Activated CD4-positive, CD25-positive, alpha-beta regulatory T cell treated with anti-CD3 and anti-CD28 coated beads, Interleukin-2, amount 50 U/mL, for 72 hours (primary cell): ENCODE measurements at places on chromosomes 2 and 18.

DNA sequence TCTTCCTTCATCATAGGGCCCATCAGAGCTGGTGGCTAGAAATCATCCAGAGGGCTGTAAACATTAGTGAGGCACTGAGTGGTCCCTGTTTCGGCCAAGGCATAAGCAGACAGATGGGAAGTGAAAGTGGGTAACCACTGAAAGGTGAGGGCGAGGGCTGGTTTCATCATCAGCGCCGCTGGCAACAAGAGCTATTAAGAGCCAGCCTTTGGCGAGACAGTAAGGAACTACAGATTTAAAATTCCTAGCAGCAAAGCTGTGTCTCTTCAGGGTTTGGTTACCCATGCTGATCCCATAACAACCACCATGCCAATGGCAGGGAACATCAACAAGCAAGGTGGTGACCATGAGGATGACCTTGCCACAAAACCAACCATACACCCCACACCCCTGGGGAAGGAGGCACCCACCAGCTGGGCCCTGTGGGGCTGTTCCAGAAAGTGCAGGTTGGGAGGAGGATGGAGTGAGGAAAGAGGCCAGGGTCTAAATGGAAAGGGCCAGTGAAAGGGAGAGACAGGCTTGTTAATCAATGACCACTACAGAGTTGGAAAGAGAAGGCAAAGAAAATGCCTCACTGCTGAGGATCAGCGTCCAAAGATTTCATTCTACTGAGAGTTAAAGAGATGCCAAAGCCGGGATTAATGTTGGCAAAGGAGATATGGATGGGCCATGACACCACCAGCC is 9.0 kb upstream of the SLC20A1 start:
- no peak for DNase-seq

DNA sequence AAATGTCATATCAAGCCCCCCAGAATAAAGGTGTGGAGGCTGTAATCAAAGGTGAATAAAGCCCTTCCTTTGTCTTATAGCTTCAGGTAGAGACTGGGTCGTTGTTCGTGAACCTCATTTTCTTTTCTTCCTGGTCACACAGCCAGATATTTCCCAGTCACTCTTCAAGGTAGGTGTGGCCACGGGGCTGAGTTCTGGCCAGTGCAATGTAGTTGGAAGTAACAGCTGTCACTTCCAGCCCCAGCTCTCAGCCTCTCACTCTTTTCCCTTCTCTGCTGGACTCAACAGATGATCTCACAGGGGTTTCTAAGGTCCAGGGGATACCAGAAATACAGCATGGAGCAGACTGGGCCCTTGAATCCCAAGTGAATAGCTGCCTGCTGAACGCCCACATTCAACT is 15.8 kb upstream of the TRPM8 start:
- DNase-seq, result no peak

DNA sequence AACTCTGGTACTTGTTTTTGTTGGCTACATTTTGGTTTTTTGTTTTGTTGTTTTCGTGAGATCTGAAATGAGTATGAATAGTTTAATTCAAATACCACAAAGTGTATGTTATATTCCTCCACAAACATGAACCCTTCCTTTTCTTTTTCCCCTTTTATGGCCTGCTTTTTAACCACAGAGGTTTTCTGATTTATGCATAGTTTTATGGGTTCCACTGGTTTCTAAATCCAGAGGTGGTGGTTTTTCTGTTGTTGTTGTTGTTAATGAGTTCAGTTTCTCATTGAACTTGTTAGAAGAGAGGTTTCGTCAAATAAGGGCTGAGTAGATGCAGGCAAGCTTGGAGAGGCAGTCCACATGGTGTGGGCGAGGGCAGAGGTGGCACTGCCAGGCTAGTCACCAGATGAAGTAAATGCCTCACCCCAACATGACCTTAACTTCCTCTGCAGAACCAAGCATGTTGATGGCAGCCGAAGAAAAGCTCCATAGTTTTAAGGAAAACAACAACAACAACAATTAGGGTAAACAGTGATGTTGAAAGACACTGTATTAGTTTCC is 72.5 kb downstream of the RIF1 start:
- no peak for DNase-seq

- no peak for DNase-seq
Measured at GRCh38 chr2:79820281-79820680, 307.4 kb downstream of the CTNNA2 start.

GRCh38 chr18:61637319-61637718 is 255.5 kb downstream of the RNF152 start:
- no peak for DNase-seq

DNA sequence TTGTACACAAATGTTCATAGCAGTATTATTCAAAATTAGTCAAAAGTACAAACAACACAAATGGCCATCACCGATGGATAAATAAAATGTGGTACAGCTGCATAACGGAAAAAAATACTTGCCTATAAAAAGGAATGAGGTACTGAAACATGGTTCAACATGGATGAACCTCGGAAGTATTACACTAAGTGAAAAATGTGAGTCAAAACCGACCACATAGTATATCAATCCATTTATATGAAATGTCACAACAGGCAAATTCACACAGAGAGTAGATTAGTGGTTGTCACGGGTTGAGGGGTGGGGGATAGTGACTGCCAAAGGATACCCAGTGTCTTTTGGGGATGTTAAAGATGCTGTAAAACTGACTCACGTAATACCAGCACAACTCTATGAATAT is 3.5 kb downstream of the SS18 start:
- no peak for DNase-seq

- no peak for DNase-seq
Measured at GRCh38 chr2:59655809-59656208, 897.6 kb downstream of the BCL11A start.

- no peak for DNase-seq
Measured at GRCh38 chr18:2441544-2441943, 129.8 kb downstream of the METTL4 start.

GRCh38 chr2:190786404-190787166 is 94.0 kb upstream of the GLS start:
- DNase-seq, result no peak

DNA sequence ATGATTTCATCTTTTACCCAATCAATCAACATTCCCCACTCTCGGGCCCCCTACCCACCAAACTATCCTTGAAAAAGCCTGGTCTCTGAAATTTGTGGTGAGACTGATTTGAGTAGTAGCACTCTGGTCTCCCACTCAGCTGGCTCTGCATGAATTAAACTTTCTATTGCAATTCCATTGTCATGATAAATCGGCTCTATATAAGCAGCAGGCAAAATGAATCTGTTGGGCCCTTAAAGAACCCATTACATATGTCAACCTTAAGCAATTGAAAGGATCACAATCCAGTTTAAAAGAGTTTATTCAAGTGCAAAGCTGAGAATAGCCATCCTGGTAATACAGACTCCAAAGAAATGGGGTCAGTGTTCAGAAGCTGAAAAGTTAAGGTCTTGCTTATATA is 68.2 kb downstream of the NEURL3 start:
- DNase-seq, result no peak

DNA sequence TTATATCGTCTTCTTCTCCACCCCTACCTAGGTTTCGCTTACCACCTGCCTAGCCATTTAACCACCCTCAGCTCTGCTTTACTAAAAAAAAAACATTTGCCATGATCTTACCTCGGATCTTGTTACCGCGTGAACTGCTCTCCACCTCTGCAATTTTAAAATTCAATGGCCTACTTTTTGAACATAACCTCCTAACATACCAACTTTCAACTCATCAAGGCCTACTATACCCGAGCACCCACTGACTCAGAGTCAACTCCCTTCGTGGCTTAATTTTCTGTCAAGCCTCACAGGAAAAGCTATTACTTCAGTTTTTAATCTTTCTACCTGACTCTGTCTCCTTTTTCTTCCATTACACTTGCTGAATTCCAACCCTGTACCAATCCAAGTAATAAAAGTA is 55.7 kb downstream of the ATAD2B start:
- DNase-seq, result no peak

DNA sequence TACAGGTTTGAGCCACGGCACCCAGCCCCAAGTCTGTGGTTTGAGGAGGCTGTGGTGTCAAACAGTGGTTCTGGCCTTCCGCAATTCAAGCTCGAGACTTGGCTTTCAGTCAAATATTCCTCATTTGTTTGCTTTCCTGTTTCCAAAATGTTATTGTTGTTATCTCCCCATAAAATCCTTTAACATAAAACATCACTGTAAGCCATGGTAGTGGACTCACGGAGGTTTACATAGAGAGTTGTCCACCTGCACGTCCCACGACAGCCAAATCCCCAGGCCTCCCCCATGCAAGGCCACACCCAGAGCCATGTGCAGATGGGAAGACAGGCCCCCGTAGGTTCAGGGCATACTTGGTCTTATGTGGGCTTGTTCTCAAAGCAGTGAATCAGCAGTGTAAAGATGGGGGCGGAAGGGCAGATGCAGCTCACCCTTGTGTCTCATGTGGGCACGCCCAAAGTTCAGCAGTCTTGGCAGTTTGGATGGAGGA is 18.9 kb upstream of the ST3GAL5 start:
- no peak for DNase-seq

DNA sequence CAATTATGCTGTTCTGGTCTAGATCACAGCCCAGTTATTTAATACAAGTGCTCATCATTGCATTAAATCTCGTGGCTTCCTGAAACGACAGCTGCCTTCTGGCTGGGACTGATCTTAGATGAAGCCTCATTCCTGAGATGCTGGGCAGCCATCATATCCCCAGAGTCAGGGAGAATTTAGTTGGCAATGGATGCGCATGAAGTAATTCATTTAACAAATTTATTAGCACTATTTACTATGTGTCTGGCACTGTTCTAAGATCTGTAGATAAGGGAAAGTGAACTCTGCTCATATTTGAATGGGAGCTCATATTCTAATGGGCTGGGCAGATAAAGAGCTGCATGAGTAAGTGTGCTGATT is 244.7 kb downstream of the KCNS3 start:
- no peak for DNase-seq

DNA sequence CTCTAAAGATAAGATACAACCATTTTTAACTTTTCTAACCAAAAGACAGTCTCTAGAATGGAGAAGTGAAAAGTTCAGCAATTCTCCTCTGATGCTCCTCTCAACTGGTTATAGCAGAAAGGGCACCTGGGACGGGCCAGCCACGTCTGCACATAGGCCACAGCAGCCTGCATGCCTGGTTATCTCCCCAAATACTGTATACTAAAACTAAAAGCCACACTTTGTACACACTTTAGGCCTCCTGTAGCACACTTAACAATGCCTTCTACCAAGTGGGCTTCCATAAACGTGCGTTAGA is 179.1 kb downstream of the ANKRD44 start:
- no peak for DNase-seq

DNA sequence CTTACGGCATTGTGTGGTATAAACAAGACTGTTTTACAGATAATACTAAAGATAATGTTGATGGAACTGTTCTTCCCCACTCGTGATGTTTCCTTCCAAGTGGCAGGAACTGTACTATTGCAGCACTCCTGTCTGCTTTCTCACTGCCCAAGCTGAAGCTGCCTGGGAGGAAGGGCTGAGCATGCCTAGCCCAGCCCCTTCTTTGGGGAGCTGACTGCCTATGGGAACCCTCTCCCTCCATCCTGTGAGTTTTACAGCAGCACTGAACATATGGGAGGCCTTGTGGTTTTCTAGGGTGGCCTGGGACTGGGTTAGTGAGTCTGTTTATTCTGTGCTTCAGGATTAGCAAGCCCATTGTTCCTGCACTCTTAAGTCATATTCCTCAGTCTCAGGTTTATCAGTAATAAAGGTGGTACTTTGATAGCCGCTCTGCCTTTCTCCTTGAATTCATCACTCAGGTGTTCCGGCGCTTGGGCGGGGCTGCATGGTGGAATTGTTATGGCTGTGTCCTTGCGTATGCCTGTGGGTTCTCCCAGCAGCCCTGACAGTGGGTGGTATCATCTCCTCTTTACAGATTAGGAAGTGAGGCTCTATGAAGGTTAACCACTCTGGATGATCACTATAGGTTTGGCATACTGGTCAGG is 379.7 kb downstream of the PTPRM start:
- DNase-seq, result no peak

- DNase-seq, result peak; percentile 73
Measured at GRCh38 chr2:230411570-230412370, 4.2 kb upstream of the SP100 start.

- no peak for DNase-seq
Measured at GRCh38 chr2:24007693-24008092, 2.2 kb upstream of the MFSD2B start.

DNA sequence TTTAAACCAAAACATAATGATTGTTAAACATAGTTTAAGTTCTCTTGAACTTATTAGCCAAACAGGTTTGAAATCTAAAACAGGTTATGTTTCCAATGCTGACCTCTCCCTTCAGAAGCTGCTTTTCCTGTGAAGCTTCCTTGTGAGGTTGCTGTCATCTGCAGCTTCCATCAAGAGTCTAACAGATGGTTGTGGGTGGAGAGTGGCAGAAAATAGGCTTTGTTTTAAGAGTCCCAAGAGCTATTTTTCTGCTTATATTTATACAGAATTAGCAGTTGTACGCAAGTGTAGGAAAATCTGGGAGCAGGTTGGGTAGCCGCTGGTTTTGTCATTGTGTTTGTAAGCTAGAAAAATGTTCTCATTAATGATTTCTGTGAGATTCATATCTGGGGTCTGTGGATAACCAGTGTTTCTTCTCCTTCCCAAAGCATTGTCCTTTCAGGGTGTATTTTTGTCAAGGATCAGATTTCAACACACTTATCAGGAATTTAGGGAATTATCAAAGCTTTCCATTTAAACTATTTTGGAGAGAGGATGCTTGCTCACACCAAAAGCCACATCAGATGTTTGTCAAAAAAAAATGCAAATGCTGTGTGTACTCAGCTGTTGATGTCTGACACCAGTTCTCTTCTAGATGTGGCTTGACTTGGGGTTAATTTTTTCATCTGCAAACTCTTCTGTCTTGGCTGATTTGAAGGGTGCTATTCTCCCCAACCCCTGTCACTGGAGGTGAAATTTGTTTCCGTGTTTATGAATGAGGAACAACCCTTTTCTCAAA is 78.1 kb upstream of the KIF5C start:
- DNase-seq, result no peak

- DNase-seq, result no peak
Measured at GRCh38 chr2:215808996-215809395, 204.4 kb downstream of the MREG start.

- no peak for DNase-seq
Measured at GRCh38 chr2:52572469-52572894, 1195.1 kb upstream of the CHAC2 start.

DNA sequence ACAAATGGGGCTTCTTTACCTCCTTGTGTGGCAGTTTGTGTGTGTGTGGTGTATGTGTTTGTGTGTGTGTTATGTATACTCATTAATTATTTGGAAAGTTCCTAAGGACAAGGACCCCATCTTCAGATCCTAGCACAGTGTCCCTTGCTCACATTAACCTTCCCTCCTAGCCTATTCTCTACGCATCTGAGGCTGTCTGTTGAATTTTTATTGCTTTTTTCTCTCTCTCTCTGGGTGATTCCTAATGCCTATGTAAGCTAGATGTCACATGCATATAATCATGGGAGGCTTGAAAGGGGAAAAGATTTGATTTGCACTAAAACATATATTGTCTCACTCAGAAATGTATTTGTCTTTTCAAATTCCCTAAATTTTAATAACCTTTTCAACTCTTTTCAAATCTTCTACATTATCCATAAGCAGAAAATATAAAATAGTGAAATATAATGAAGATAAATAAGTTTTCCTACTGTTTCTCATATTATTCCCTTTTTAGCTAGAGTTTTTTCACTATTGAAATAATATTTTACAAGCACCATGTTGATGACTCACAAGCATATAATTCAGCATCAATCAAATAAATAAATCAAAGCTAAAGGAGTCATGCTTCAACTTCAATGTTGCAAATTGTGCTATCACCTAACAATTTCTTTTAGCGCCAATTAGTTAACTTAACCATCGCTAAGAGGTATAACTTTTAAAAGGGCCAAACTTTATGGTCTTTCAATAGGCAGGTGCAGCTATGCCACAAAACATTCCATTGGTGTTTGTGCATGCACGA is 199.0 kb upstream of the ERBB4 start:
- DNase-seq, result no peak
